ENCODE measurements at places on chromosomes 3 and 15. TPM values are rescaled to one million over a fixed set of nuclear protein-coding genes. Genes with fewer than 3 reads are reported as not detected.

GRCh38 chr3:100209948-100210771 is 50.6 kb upstream of the TBC1D23 start:
- no peak for DNase-seq

ST8SIA2 gene
- total RNA-seq, result 3.0 TPM

DNA sequence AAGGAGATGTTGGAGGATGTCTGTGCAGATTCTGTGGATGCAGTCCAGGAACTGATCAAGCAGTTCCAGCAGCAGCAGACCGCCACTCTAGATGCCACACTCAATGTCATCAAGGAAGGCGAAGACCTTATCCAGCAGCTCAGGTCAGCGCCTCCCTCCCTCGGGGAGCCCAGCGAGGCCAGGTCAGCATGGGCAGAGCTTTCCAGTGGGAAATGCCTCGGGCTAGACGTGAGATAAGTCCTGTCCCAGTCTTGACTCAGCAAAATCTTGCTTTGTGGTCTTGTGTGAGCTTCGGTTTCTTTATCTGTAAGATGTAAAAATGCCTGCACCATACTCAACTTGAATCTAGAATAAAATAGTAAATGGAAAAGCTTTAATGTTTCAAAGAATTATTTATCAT is 335.1 kb upstream of the UMPS start:
- no peak for DNase-seq

MOBP gene
- not detected for total RNA-seq

DNA sequence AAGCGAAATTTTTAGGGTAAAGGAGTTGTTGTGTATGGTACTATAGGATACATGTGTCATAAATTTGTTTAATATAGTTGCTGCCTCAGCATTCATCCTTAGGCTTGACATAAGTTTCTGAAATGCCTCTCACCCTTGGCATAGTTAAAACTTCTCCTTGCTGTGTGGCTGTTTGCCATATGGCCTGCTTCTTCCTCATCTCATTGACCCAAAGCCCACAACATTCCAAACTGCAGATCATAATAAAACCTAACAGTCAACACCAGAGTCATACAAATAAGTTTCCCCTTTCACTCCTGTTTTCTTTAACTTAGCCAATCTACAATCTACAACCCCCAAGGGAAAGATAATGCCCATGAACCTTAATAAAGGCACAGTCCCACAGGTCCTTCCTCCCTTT is 136.6 kb downstream of the TMCC1 start:
- DNase-seq, result no peak
